NCI-H2081 treated with DMSO at 0.1 percent for 48 hours (cell line): ENCODE measurements at places on chromosomes 12 and 14.

GRCh38 chr14:58002618-58003017 lies 136.7 kb upstream of the SLC35F4 start:
- no peak for DNase-seq

- no peak for DNase-seq
Observed at GRCh38 chr12:30500532-30500931, 195.1 kb downstream of the IPO8 start.

GRCh38 chr14:33430414-33431035 lies 491.8 kb downstream of the NPAS3 start:
- no peak for DNase-seq

DNA sequence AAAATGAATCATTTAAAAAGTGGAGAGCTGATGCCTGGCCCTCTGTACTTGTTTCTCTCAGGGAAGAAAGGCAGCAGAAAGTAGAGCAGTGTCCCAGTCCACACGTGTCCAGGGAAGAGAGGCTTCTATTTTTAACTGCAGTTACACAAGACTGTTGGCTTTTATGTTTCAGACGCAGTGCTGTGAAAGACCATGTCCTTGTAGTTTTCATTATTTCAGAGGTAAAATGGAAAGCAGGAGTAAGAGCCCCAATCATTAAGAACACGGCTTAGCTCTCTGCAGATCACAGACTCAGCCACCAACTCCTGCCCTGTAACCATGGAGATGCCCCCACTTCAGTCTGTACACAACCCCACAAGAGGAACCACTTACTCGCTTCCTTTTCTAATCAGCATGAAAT lies 336.3 kb downstream of the DAD1 start:
- no peak for DNase-seq

- no peak for DNase-seq
Observed at GRCh38 chr12:107351713-107352112, 258.4 kb upstream of the CRY1 start.

DNA sequence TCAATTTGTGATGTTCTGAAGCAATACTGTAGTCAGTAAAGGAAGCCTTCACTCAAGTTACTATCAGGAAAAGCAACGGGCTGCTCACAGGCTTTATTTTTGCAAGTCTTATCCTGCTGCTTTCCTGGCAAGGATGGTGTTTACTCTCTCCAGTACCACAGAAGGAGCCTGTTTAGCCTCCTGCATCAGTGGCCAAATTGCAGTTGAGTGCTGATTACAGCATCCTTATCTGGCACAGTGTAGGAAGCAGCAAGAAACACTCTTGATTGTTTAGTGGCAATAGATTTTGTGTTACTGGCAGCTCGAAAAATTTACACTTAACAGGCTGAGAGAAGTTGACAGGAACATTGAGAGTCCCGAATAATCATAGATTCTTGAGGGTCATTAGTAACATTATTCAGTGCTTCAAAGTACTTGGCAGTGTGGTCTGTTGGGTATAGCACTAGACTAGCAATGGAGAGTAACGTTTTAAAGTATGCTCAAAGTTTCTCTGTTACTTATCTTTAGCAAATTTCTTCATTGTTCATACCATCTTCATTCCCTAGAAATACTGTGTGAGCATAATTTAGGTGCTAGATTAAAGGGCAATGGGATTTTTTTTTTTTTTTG lies 11.7 kb downstream of the TULP3 start:
- DNase-seq = no peak

DNA sequence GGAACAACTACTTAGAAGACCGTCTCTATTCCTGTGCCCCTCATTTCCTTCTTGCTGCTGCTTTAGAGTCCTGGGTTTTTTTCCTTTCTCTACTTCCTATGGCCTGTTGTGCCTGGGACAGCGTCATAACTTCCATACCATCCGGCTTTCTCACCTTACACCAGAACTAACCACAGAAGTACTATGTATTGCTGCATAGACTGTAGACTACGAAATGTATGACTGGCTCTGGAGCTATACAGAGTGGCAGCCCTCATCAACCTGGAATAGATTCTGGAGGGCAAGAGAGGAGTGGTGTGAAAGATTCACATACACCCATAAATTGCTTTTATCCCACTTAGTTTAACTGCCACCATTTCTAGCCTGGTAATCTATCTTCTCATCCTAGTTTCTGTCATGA lies 16.9 kb upstream of the SRP54 start:
- DNase-seq = no peak

- peak; percentile 31 for DNase-seq
Observed at GRCh38 chr12:30989754-30990153, 63.2 kb downstream of the TSPAN11 start.

GRCh38 chr14:65387628-65388027 lies 24.9 kb upstream of the FUT8 start:
- no peak for DNase-seq

DNA sequence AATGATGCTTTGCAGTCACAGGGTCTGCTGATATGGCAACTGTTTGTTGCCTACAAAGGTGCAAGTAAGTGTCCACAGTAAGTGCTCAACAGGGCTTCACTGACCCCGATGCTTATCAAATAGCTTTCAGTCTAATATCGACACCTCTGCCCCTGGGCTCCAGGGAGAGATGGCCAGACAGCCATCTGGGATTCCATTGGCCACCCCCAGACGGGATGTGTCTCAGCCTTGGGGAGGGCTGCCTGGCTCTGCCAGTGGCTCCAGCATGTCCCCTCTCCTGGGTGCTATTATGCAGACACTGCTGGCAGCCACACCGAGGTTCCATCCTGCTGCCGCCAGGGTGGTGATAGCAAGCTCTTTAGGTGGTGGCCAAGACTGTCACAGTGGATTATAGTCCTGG lies 57.4 kb downstream of the DGLUCY start:
- no peak for DNase-seq

GRCh38 chr12:119989361-119989730 lies 310 bp downstream of the BICDL1 start:
- DNase-seq = no peak

GRCh38 chr12:63777340-63777739 lies 2.4 kb upstream of the RXYLT1 start:
- DNase-seq = no peak
